Fibroblast of skin of scalp (primary cell): ENCODE measurements at places on chromosomes 5 and 9.

GRCh38 chr9:78788101-78788500, 491.2 kb downstream of the PSAT1 start:
- DNase-seq: peak; percentile 63

DNA sequence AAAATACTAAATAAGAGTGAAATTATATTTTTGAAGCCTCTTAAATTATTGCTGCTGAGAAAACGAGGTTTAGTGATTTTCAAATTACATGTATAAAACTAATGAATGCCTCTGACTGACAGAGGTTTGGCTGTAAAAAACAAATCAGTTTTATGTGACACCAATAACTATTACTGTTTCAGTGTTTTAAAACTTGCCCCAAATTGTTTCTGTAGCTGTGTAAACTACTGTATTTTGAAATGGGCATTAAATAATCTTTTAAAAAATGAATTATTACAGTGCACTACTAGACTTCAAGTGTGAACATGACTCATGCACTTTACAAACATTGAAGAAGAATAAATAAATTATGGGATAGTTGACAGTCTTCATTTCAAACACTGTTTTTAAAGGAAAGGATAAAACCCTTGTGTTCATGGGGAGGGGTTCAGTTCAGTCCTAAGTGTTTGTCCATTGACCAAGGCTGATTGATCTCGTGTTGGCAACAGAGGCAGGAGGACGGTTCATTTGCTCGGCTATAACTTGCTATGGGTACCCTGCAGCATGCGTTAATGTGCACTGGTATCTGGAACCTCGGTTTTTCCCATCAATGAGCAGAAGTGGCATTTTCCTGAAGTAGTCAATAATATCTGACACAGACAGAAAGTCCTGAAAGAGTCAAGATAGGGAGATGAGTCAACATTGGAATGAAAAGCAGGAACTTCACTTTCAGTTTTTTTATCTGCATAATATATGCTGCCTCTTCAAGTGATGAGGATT, 15.6 kb downstream of the C5orf58 start:
- no peak for DNase-seq

DNA sequence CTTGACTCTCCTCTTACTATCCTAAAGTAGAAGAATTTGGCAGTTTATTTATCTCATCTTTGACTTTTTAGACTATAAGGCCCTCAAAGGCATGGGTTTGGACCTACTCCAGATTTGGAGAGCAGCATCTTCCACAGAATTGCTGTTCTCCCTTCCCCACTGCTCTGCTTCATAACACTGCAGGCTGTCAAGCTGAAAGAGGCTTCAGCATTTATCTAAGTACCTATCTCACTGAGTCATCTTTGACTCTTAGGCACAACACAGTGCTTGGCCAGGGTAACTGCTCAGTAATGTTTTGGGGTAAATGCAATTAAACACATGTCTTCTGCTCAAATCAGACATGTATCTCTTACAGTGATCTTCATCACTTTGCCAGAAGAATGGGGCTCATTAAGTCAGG, 60.6 kb downstream of the GRIN3A start:
- no peak for DNase-seq

GRCh38 chr5:173714551-173715428, 98.3 kb upstream of the BOD1 start:
- DNase-seq: peak; percentile 81

GRCh38 chr9:68808338-68808890, 103.4 kb downstream of the PIP5K1B start:
- DNase-seq: no peak

DNA sequence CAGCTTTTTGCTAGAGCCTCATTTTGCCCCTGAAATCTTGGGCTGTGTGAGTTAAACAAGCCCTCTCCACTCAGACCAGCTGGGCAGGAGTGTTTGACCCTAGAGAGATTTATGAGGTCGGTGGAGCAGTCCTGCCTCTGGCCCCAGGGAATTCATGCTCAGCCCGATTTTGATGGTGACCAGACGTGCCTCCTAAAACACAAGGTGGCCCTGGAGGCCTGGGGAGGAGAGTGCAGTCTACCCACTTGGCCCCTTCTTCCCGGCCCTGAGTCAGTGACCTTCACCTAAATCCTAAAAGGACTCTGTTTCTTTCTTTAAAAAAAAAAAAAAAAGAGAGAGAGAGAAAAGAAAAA, 86.6 kb upstream of the SAP30L start:
- DNase-seq: no peak

GRCh38 chr5:125536095-125536494, 789.7 kb upstream of the ZNF608 start:
- DNase-seq: no peak

DNA sequence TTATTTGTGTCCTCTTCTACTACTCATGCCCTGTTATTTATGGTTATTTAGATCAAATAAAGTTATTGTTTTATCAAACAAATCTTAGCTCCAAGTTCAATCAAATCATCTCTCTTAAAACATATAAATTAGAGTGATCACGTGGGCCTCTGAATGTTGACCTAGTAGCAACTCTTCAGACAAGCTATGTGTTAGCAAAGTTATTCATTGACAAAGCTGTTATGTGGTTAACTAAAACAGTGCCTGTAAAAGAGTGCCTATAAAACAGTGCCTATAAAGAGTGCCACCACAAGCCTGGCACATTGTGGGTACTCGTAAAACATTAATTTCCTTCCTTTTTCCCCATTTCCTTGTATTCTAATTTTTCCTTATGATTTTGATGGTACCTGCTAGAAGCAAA, 421.9 kb downstream of the HCN1 start:
- DNase-seq: no peak

DNA sequence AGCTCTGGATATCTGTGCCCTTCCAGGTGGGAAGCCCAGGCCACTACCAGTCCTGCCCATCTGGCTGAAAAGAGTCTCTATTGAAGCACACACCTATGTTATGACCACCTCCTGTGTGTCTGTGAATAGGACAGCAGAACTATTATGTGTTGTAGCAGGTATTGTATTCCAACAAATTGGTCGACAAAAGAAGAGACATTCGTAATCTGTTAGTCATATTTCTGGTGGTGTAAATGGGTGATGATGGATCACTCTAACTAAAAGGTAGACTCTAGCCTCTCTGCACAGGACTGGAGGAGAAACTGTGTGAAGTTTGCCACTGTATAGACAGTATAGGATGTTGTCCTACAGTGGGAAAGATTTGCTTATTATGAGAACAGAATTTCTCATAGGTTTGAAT, 416.1 kb downstream of the TMEM38B start:
- DNase-seq: no peak

DNA sequence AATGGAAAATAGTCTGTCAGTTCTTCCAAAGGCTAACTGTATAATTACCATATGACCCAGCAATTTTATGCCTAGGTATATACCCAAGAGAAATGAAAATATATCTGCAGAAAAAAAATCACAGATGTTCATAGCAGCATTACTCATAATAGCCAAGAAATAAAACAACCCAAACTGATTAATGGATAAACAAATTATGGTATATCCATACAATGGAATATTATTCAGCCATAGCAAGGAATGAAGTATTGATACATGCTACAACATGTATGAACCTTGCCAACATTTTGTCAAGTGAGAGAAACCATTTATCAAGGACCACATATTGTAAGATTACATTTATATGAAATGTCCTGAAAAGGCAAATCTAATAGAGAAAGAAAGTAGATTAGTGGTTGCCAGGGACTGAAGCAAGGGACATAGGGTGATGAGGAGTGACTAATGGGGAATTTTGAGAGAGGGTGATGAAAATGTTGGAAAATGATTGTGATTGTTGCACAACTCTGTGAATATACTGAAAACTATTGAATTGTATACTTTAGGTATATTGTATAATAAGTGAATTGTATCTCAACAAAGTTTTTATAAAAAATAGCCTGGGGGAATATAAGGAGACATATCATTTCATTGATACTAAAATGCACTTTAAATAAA, 114.4 kb downstream of the PBX3 start:
- peak; percentile 17 for DNase-seq

DNA sequence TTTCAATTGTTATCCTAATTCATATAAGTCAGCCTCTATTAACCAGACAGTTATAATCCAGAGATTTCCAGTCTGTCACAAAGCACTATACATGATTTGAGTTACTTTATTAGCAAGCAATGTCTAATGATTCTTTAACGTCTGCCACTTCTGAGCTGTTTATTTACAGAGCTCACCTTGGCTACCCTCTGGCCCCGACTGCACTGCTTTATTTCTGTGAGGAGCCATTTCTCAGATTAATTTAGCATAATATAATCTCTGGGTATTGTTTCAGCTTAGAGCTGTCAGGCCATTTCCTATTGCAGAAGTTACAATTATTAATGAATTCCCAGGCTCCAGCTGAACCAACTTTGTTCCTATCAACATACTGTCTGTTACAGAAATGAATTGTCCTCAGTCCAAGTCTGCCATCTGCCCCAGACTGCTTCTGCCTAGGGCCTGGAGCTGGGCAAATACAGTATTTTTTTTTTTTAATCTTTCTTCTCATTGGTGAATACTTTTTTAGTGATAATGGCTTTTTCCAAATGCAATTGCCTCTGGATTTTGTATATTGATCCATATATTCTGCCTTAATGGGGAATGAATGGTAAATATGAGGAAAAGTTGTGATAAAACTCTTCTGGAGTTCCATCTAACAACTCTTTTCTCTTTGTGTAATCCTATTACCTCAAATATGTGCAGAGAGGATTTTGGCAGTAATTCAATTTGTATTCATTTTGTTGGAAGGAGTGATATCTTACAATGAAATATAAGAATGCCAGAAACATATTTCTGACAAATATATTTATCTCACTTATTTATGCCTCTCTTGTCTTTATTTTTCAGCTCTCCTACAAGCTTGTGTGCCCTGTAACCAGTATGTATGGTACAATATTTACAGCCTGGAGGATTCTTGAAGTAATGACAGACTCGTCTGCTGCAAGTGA, 104.7 kb downstream of the FOCAD start:
- DNase-seq: peak; percentile 28

GRCh38 chr5:77152441-77152840, 58.0 kb upstream of the PDE8B start:
- no peak for DNase-seq

DNA sequence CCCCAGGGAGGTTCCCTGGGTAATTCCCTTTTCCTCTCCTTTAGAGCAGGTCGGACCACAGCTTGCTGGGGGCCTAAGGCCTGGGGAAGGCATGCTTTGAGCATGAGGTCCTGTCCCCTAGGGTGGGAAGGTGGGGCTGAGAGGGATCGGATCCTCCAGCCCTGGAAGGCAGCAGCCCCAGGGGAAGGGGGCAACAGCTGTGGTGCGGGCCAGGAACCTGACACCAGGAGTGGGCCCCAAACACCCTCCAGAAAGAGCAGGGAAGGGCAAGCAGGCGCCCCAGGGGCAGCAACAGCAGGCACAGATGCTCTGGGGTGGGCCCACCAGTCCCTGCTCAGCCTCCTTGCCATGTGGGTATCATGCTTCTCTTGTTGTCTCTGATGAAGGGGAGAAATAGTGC, 3.2 kb upstream of the CORO2A start:
- no peak for DNase-seq

DNA sequence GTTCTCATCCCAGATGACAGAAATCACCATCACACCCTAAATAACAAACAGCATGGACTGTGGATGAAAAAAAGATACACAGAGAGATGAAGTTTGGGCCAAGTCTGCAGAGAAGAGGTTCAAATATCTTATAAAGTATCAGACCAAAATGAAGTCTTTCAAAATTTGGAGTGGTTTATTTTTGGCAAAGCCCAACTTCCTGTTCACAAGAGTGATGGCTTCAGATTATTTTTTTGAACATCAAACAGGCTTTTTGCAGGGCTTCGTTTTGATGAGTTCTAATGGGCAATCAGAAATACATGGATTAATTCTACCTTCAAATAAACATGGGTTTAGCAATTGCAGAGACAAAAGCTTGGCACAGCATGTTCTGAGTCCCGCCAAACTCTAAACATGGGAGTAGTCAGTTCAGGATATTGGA, 378.2 kb upstream of the RPS23 start:
- DNase-seq: no peak

DNA sequence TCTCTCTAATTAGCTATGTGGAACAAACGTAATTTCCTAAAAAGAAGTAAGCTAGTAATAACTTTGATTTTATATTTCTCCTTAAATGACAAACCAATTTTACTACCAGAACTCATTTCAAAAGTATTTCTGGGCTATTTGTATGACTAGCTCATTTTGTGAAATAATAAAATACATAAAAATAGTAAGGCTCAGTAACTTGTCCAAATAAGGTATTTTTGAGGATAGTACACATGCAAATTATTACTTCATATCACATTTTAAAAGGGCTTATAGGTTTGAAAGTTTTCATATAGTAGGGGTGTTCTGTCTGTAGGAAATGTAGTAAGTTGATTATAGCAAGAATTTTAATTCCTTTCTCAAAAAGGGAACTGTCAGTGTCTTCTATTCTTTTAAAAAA, 26.5 kb downstream of the C9orf85 start:
- DNase-seq: peak; percentile 41

- DNase-seq: no peak
These were observed 130.9 kb upstream of the SV2C start for GRCh38 chr5:75952291-75952690.

DNA sequence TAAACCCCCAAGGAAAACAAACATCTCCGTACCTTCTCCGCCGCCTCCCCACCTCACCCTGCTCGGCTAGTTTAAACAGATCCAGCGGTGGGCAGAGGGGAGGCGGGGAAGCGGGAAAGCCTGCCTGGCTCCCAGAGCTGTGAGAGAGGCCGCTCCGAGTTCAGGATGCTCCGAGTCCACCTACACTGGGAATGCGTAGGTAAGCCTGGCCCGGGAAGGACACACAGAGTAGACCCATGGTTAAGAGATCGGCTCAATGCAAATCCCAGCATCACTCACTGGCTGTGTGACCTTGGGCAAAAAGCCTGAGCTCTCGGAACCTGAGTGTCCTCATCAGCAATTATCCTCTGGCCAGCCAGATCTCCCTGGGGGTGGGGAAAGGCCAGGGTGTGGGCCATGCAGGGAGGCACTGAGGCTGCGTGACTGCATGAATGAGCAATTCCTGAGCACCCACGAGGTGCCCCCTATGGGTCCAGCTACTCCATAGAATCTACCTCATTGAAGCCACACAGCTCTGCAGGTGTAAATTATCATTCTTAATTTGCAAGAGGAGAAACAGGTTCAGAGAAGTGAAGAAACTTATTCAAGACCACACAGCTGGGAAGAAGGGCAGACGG, 30.5 kb upstream of the LMX1B start:
- no peak for DNase-seq

DNA sequence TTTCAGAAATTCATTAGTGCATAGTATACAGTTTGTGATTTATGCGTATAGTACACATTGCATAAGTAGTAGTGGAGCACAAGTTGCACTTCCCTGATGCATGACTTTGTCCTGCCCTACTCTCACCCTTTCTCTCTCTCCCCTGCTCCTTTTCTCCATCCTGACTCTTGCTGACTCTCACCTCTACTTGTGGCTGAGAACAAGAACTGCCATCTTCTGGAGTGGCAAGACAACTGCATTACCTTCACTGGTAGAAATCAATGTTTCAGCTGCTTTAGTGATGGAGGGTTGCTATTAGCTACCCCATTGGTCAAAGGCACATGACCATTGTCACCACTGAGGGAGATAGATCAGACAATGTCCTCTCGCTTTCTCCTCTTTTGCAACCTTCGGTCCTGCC, 26.9 kb downstream of the SPEF2 start:
- no peak for DNase-seq

GRCh38 chr9:93617273-93617672, 40.9 kb downstream of the PHF2 start:
- no peak for DNase-seq

GRCh38 chr9:121286973-121287741, 19.2 kb downstream of the GSN start:
- peak; percentile 98 for DNase-seq
